ENCODE measurements at places on chromosomes 3 and 15. TPM values are rescaled to one million over a fixed set of nuclear protein-coding genes. Genes with fewer than 3 reads are reported as not detected.

Gene CEMIP
- total RNA-seq, result under 0.01 TPM

DNA sequence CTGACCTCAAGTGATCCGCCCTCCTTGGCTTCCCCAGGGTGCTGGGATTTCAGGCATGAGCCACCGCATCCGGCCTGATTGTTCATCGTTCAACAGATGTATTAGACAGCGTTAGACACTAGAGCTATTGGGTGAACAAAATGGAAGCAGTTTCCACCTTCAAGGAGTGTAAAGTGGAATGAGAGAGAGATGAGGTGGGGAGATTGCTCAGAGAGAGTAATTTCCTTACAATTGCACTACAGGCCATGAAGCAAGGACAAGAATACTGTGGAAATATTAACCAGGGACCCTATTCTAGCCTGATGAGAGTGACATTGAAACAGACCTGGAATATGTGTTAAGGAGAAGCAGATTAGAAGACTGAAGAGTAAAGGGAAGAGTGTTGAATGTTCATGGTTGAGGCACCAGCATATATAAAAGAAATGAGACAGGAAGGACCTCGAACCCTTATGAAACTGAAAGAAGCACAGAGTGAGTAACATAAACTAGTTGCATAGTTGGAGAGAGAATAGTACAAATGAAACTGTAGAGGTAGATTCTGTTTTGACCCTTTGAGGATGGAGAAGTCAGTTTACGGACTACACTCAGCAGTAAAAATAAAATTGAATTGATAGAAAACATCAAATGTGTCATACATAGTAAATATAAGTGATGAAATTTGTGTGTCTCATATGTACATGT lies 7.2 kb downstream of the RTF1 start:
- H3K27ac ChIP-seq, result no peak overlapping the region
- H3K4me3 ChIP-seq, result no peak overlapping the region
- no peak for DNase-seq
- H3K4me1 ChIP-seq, result no peaks in the 10 kb centered on the region
- H3K36me3 ChIP-seq, result no peaks in the 10 kb centered on the region

DNA sequence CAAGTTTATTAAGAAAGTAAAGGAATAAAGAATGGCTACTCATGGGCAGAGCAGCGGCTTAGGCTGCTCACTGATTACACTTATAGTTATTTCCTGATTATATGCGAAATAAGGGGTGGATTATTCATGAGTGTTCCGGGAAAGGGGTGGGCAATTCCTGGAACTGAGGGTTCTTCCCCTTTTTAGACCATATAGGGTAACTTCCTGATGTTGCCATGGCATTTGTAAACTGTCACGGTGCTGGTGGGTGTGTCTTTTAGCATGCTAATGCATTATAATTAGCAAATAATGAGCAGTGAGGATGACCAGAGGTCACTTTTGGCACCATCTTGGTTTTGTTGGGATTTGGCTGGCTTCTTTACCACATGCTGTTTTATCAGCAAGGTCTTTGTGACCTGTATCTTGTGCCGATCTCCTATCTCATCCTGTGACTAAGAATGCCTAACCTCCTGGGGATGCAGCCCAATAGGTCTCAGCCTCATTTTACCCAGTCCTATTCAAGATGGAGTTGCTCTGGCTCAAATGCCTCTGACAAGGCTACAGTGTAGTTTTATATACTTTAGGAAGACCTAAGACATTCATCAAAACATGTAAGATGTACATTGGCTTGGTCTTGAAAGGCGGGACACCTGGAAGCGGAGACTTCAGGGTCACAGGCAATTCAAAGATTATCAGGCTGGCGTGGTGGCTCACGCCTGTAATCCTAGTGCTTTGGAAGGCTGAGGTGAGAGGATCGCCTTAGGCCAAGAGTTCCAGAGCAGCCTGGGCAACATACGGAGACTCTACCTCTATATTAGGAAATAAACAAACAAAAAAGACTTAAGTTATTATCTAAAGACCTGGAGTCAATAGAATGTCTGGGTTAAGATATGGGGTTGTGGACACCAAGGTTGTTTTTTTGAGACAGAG lies 3.2 kb upstream of the BLOC1S6 start:
- no peaks in the 10 kb centered on the region for H3K36me3 ChIP-seq
- H3K27me3 ChIP-seq, result no peaks in the 10 kb centered on the region
- DNase-seq, result no peak

DNA sequence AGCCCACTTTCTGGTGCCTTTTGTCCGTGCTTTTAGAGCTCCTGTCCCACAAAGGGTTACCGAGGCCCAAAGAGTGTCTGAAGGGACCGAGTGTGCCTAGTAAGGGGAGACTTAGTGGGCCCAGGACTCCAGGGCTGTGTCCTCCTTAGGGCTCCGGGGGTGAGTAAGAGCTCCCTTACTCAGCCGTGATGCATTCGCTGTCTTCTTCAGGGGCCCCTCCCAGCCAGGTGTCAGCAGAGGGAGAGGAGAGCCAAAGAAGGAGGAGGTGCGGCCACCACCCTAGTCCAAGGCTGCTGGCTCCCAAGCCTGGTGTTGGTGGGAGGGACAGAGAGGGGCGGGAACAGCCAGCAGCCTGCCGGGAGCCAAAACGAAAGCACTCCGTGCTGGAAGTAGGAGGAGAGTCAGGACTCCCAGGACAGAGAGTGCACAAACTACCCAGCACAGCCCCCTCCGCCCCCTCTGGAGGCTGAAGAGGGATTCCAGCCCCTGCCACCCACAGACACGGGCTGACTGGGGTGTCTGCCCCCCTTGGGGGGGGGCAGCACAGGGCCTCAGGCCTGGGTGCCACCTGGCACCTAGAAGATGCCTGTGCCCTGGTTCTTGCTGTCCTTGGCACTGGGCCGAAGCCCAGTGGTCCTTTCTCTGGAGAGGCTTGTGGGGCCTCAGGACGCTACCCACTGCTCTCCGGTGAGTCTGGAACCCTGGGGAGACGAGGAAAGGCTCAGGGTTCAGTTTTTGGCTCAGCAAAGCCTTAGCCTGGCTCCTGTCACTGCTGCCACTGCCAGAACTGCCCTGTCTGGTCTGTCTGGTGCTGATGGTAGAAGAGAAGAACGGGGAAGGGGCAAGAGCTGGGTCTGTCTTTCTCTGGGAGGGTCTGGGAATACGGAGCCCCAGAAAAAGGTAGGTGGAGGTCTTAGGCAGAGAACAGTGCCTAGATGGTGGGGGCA lies at the start of gene IL17RC:
IL17RC (plus strand) TSS at position 365 of the 947 bp plus-strand sequence; CDS start at position 583, 218 bp downstream.
- H3K4me3 ChIP-seq, result peak within 1 kb of the TSS; percentile 76
- H3K4me1 ChIP-seq, result peaks cover 11% of the 10 kb centered on the region
- DNase-seq, result peak; percentile 95
- H3K36me3 ChIP-seq, result no peaks in the 10 kb centered on the region

Gene ROBO1
- total RNA-seq, result 12.7 TPM

Gene PRICKLE2
- 72.5 TPM for total RNA-seq

Gene TM4SF1
- total RNA-seq, result 48.5 TPM

Gene OSBPL10
- total RNA-seq, result 26.5 TPM

- DNase-seq, result no peak
- H3K36me3 ChIP-seq, result no peaks in the 10 kb centered on the region
- no peaks in the 10 kb centered on the region for H3K27me3 ChIP-seq
- no peaks in the 10 kb centered on the region for H3K4me1 ChIP-seq
Measured at GRCh38 chr15:91821458-91821857, 32.0 kb upstream of the SLCO3A1 start.

- H3K36me3 ChIP-seq, result no peaks in the 10 kb centered on the region
- no peak overlapping the region for H3K27ac ChIP-seq
- DNase-seq, result peak; percentile 56
- no peaks in the 10 kb centered on the region for H3K27me3 ChIP-seq
Measured at GRCh38 chr3:45659661-45660566, 29.3 kb upstream of the SACM1L start.

Gene PLXNB1
- total RNA-seq, result 148 TPM

- no peak overlapping the region for H3K4me3 ChIP-seq
- H3K36me3 ChIP-seq, result no peaks in the 10 kb centered on the region
- H3K27ac ChIP-seq, result no peak overlapping the region
- DNase-seq, result no peak
- H3K4me1 ChIP-seq, result no peaks in the 10 kb centered on the region
Measured at GRCh38 chr3:69833591-69833990, 94.3 kb downstream of the MITF start.

Gene TMOD2
- 16.8 TPM for total RNA-seq

Gene RPL39L
- total RNA-seq, result 5.4 TPM

Gene CD200
- total RNA-seq, result 17.0 TPM

GRCh38 chr3:150098621-150099020 lies 127.9 kb upstream of the PFN2 start:
- H3K27ac ChIP-seq, result no peak overlapping the region
- DNase-seq, result no peak
- no peaks in the 10 kb centered on the region for H3K4me1 ChIP-seq
- no peaks in the 10 kb centered on the region for H3K27me3 ChIP-seq
- H3K36me3 ChIP-seq, result no peaks in the 10 kb centered on the region

- H3K4me3 ChIP-seq, result no peak overlapping the region
- no peak overlapping the region for H3K27ac ChIP-seq
- no peak for DNase-seq
Measured at GRCh38 chr15:46618984-46619383, 984.2 kb downstream of the SQOR start.

DNA sequence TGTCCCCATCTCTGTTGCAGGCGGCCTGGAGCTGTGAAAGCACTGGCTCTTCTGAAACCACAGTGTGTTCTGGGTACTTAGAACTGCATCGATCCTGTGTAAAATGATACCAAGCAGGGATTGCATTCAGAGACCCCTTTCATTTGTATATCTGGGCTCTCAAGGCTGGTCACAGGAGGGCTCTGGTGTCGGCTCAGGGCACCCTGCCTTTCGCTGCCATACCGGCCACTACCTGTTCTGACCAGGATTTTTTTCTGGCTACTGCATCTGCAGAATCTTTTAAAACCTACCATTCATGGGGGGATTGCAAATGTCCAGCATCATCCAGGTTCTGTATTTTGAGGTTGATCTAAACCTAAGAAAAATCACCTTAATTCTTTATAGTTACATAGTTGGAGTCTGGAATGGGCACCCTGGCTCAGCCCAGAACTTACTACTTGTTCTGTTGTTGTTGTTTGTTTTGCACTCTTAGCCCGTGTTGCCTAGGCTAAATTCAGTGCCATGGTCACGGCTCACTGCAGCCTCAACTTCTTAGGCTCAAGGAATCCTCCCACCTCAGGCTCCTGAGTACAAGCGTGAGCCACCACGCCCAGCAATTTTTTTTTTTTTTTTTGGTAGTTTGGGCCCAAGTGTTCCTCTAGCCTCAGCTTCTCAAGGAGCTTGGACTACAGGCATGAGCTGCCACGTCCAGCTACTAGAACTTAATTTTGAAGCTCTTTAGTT lies 52.7 kb downstream of the TRIM71 start:
- H3K36me3 ChIP-seq, result no peaks in the 10 kb centered on the region
- H3K4me3 ChIP-seq, result no peak overlapping the region
- peaks cover 4% of the 10 kb centered on the region for H3K4me1 ChIP-seq
- H3K27me3 ChIP-seq, result no peaks in the 10 kb centered on the region

GRCh38 chr3:161770484-161771386 lies 274.1 kb downstream of the OTOL1 start:
- H3K27ac ChIP-seq, result no peak overlapping the region
- no peaks in the 10 kb centered on the region for H3K27me3 ChIP-seq
- H3K36me3 ChIP-seq, result no peaks in the 10 kb centered on the region
- H3K4me3 ChIP-seq, result no peak overlapping the region

DNA sequence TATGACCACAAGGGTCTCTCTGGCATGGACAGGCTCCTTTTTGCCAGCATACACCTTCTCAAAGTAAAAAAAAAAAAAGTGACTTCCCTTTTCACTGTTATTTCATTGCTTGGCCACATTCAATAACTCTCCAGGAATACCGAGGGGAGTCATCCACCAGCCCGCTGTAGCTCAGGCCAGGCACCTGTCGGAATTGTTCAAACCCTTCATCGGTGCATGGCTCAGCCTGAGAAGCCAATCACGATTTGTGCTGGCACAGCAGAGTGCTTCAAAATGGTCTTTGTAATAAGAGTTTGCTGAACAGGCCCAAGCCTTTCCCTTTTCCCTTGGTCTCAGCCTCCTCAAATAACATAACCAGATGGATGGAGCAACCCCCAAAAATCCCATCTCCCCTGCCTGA lies 145.4 kb downstream of the PDZRN3 start:
- DNase-seq, result no peak
- H3K27ac ChIP-seq, result no peak overlapping the region
- H3K36me3 ChIP-seq, result no peaks in the 10 kb centered on the region
- H3K4me3 ChIP-seq, result no peak overlapping the region
- no peaks in the 10 kb centered on the region for H3K4me1 ChIP-seq
- no peaks in the 10 kb centered on the region for H3K27me3 ChIP-seq

- no peaks in the 10 kb centered on the region for H3K36me3 ChIP-seq
- no peaks in the 10 kb centered on the region for H3K4me1 ChIP-seq
- H3K27me3 ChIP-seq, result no peaks in the 10 kb centered on the region
- no peak overlapping the region for H3K27ac ChIP-seq
- no peak for DNase-seq
Measured at GRCh38 chr3:197348014-197348413, 49.6 kb upstream of the DLG1 start.

DNA sequence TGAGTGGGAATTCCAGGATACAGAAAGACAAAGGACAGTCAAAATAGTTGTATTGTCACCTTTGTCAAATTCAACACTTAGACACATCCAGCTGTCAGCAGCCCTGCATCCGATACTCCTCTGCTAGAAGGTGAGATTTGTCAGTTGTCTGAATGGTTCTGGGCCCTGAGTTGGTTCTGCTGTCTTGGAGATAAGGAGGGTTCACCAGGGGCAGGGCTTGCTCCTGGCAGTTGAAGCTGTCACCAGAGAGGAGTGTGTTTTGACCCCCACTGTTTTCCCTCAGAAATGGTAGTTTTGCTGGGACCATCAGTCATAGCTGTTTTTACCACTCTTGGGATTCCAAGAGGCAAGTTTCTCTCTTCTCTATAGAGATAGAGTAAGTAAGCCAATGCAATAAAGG lies 3.2 kb upstream of the KY start:
- H3K4me1 ChIP-seq, result peaks cover 6% of the 10 kb centered on the region
- H3K36me3 ChIP-seq, result no peaks in the 10 kb centered on the region
- H3K4me3 ChIP-seq, result no peak overlapping the region

DNA sequence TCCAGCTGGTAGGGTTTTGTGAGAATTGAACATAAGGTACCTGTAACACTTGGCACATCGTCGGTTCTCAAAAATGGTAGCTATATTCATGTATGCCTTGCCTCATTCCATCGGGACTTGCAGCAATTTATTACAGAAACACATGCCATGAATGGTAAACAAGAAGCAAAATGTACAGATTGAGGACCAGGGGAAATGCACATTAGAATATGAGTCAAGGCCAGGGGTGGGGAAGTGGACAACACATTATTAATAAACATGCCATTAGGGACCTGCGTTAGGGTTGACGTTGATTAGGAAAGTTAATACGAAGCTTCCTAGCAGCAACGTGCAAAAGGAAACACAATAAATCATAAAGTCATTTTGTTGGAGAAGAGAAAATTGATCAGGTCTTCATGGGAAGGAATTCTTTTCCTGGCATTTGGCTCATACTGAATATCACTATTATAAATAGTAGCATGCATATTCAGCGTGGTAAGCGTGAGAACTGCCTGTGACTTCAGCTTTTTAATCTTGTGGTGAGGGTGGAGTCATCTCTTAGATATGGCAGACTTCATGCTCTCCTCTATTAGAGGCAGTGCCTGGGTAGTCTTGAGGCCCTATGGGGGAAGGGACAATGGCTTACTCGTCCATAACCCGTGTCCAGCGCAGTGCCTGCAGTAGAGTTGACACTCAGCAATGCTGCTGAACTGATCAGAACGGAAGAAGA lies 184.9 kb downstream of the SV2B start:
- no peak overlapping the region for H3K27ac ChIP-seq
- H3K36me3 ChIP-seq, result no peaks in the 10 kb centered on the region
